Thoracic aorta (tissue), 2 donors: ENCODE measurements at places on chromosomes 1 and 21. TPM values are rescaled to one million over a fixed set of nuclear protein-coding genes. Genes with fewer than 3 reads are reported as not detected.
A peak's percentile ranks its signal among the peaks of the same experiment; 100 is the strongest.

Gene NPHS2
- total RNA-seq = not detected

- H3K4me1 ChIP-seq = peaks cover 1% of the 10 kb centered on the region
- H3K4me3 ChIP-seq = no peak overlapping the region
- no peak overlapping the region for H3K27ac ChIP-seq
Measured at GRCh38 chr21:44375281-44375651, 21.8 kb downstream of the TRPM2 start.

Gene TDRD5
- total RNA-seq = not detected

DNA sequence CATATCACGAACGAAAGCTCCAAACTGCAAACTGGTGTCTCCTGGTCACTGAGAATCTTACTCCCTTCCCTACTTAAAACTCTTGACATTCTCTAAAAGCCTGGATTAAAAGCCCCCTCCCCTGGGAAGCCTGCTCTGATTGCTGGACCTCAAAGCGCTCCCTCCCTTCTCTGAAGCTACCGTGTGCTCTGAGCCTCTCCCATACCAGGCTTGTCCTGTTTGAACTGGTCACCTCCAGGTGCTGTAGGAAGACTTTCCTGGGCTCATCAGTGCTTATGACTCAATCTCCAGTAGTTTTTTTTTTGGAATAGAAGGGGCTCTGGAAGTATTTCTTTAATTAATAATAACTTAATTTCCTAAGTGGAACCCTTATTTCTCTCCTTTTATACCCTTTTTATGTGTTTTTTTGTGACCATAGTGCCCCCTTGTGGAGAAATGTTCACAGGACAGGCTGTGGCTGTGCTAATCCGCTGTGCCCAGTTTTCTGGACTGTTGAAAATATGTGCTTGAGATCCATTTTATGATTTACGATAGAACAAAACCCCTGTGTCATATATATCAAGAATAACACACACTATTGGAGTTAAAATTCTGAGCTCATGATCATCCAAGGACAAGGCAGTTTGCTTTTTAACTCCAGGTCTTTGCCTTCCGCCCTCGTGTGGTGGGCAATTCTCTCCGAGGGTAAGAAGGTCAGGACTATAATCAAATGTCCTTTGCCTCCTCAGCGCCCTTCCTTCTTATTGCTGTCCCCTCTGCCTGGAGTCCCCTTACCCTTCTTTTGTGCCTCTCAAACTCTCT, 16.9 kb downstream of the MTARC1 start:
- H3K27ac ChIP-seq = peak overlapping the region; percentile 80
- H3K27me3 ChIP-seq = no peaks in the 10 kb centered on the region
- peaks cover 6% of the 10 kb centered on the region for H3K36me3 ChIP-seq

Gene CCDC27
- total RNA-seq = not detected

DNA sequence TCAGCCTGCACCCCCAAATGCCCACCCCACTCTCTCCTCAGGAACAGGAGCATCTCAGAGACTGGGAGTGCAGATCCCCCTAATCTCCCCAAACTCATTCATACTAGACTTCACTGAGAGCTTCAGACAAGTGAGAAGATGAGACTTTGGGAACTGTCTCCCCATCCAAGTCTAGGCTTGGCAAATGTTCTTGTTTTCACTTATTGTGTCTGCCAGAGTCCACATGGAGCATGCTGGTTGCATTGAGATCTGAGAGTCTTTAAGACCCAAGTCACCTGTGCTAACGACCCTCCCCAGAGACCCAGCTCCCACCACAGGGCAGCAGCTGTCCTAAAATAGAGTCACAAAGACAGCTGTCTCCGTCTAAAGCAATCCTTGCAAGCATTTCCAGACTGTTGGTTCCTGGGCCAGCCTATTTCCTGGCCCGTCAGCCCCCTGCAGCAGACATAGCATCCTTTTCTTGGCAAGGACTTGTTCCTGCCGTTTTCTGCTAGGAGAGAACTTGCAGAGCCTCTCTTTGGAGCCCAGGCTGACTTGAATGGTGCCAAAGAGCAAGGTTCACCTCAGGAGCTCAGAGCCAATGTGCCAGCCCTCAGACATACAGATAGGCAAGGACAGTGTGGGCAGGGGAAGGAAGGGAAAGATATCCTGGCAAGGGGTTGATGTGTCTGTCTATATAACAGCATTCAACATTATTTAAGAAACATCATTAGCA, 1.9 kb upstream of the CNTN2 start:
- no peaks in the 10 kb centered on the region for H3K27me3 ChIP-seq
- no peak overlapping the region for H3K27ac ChIP-seq
- H3K4me3 ChIP-seq = no peak overlapping the region
- peaks cover 6% of the 10 kb centered on the region for H3K4me1 ChIP-seq
- DNase-seq = no peak

DNA sequence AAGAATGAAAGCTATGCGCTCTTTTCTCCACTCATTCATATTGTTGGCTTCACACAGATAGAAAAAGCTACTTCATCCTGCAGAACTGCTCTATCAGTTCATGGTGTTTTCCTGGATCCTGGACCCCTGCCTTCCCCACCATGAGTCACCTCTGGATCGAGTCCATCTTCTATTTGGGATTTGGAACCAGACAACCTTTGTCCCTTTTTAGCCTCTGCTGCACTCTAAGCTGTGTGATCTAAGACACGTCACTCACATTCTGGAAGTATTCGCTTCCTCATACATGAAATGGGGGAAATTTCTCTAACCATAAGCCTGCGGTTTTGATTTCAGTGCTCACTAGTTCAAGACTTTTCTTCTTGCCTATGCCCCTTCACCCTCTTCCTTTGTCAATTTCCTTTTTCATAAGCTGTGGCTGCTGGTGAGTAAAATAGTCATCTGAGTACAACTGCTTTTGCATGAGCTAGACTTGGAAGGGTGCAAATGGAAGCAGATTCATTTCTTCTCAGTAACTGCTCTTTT, 14.1 kb upstream of the DEGS1 start:
- peaks cover 8% of the 10 kb centered on the region for H3K4me1 ChIP-seq
- H3K36me3 ChIP-seq = no peaks in the 10 kb centered on the region
- no peaks in the 10 kb centered on the region for H3K27me3 ChIP-seq
- H3K27ac ChIP-seq = peak overlapping the region; percentile 72
- H3K4me3 ChIP-seq = peak overlapping the region; percentile 2
- no peak for DNase-seq

Gene KCNE2
- not detected for total RNA-seq

GRCh38 chr1:115183721-115184259, 94.5 kb upstream of the TSPAN2 start:
- no peak for DNase-seq
- H3K4me1 ChIP-seq = peaks cover 34% of the 10 kb centered on the region
- no peaks in the 10 kb centered on the region for H3K36me3 ChIP-seq
- peak overlapping the region; percentile 92 for H3K27ac ChIP-seq
- no peak overlapping the region for H3K4me3 ChIP-seq

DNA sequence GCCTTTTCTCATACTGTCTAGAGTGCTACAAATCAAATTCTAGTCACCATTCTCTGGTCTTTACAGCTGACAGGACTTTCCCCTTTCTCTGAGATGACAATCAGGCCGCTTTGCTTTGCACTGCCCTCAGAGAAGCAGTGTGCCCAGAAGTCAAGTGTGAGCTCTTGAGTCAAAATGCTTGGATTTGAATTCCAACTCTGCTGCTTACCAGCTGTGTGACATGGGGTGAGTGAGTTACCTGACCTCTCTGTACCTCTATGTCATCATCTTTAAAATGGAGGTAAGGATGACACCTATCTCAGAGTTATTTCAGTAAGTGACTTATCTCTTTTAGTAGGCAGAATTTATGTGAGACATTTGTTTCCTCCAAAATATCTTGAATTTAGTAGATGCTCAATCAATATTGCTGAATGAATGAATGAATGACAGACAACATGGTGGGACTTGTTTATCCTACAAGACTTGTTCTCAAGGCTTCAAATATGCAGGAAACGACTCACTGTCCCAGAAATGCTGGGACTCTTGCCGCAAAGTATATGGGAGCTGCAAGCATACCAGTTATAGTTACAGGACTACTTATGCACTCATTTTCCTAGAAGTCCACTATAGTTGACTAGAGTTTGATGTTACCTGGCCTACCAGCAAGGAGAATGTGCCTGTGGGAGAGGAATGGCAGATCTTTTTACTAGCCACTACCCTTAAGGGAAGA, 38.1 kb upstream of the A3GALT2 start:
- no peaks in the 10 kb centered on the region for H3K27me3 ChIP-seq
- H3K4me3 ChIP-seq = no peak overlapping the region
- H3K36me3 ChIP-seq = peaks cover 3% of the 10 kb centered on the region
- H3K4me1 ChIP-seq = peaks cover 8% of the 10 kb centered on the region

- no peaks in the 10 kb centered on the region for H3K36me3 ChIP-seq
- DNase-seq = no peak
- no peak overlapping the region for H3K27ac ChIP-seq
- no peaks in the 10 kb centered on the region for H3K4me1 ChIP-seq
- H3K27me3 ChIP-seq = no peaks in the 10 kb centered on the region
Measured at GRCh38 chr1:211900441-211900840, 69.9 kb upstream of the LPGAT1 start.

GRCh38 chr21:27209546-27209945, 242.7 kb upstream of the ADAMTS5 start:
- H3K4me1 ChIP-seq = no peaks in the 10 kb centered on the region
- no peaks in the 10 kb centered on the region for H3K27me3 ChIP-seq
- H3K36me3 ChIP-seq = no peaks in the 10 kb centered on the region
- no peak for DNase-seq
- no peak overlapping the region for H3K4me3 ChIP-seq

Gene HSD3B2
- total RNA-seq = not detected

Gene IFNLR1
- not detected for total RNA-seq

Gene CTSS
- total RNA-seq = 82.6 TPM
